ENCODE measurements at places on chromosomes 2 and 18.
A peak's percentile ranks its signal among the peaks of the same experiment; 100 is the strongest.

- peak; percentile 22 for DNase-seq
Observed at GRCh38 chr18:63421514-63421913, 762 bp downstream of the VPS4B start.

GRCh38 chr18:46276748-46277147 lies 172.6 kb downstream of the HAUS1 start:
- DNase-seq: no peak

DNA sequence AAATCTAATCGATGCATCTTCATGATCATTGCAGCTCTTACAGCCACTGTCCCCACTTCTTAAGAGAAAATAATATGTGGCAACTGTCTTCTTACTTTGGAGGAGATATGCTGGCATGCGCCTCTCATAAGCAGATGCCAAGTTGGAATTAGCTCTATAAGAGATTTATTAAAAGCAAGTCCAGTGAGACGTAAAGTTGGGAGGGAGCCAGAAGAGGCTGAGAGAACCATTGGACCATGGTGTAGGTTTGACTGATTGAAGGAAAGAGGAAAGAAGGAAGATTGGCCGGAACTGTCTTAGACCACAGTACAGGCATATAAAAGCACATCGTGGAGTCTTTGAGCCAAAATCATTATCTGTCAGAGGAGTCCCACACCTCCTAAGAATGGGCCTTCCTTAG lies 265.7 kb upstream of the ZC3H15 start:
- DNase-seq: no peak

GRCh38 chr2:127770973-127771735 lies 39.8 kb downstream of the WDR33 start:
- peak; percentile 90 for DNase-seq

DNA sequence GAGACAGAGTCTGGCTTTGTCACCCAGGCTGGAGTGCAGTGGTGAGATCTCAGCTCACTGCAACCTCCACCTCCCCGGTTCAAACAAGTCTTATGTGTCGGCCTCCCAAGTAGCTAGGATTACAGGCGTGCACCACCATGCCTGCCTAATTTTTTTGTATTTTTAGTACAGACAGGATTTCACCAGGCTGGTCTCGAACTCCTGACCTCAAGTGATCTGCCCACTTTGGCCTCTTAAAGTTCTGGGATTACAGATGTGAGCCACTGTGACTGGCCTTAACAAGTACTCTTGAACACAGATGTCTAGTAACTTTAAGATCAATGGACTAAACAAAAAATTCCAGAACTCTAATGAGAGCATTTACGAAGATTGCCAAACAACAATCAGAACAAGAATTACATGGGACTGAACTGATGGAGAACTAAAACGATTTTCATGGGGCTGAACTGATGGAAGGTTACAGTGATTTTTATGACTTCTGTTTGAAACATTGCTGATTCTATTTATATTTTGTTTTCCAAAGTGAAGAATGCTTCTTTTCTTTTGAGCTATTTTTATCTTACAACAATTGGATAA lies 46.5 kb upstream of the ST3GAL5 start:
- DNase-seq: no peak

DNA sequence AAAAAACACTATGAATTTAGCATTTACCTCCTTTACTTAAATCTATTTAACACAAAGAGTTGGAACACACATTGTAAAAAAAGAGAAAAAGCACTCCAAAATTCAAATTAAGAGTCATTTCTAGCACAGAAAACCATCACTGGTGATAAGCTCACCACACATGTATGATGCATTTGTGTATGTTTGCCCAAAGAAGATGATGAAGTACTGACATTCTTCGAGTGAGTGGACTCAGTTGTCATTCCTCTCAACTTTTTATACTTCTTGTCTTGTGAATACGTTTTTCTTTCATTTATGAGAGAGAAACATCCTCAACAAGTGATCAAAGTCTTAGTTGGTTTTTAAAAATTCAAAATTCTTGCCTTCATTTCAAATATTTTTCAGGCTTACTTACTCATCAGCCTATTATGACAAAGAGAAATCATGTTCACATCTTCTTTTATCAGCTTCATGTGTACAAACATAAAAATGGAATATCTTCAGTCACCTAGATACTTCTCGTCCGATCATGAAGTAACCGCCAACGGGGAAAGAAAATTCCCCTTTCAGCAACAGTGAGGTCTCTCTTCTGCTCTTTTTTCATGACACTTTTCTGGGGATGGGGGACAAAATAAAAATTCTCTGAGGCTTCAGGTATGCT lies 1.5 kb downstream of the DSEL start:
- DNase-seq: no peak

DNA sequence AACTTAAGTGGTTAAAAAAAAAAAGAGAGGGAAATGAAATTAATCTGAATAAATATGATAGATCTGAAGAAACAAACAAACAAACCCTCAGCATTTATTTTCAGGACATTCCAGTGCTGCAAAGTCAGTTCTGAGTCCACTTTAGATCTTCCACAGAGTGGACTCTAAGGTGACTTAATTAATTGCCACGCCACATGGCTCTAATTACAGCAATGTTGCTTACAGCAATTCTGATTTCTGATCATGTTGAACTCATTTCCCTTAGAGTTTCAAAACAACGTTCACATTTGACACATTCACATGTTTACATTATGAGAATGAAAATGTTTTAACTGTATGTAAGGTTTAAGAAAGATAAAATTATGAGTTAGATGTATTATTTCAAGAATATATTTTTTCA lies 38.6 kb upstream of the RASGRP3 start:
- no peak for DNase-seq

GRCh38 chr2:241110089-241110606 lies 8.1 kb upstream of the MTERF4 start:
- DNase-seq: no peak

- no peak for DNase-seq
Observed at GRCh38 chr2:168143813-168144212, 103.6 kb downstream of the STK39 start.

GRCh38 chr2:74742471-74742870 lies 88.4 kb downstream of the SEMA4F start:
- peak; percentile 15 for DNase-seq

DNA sequence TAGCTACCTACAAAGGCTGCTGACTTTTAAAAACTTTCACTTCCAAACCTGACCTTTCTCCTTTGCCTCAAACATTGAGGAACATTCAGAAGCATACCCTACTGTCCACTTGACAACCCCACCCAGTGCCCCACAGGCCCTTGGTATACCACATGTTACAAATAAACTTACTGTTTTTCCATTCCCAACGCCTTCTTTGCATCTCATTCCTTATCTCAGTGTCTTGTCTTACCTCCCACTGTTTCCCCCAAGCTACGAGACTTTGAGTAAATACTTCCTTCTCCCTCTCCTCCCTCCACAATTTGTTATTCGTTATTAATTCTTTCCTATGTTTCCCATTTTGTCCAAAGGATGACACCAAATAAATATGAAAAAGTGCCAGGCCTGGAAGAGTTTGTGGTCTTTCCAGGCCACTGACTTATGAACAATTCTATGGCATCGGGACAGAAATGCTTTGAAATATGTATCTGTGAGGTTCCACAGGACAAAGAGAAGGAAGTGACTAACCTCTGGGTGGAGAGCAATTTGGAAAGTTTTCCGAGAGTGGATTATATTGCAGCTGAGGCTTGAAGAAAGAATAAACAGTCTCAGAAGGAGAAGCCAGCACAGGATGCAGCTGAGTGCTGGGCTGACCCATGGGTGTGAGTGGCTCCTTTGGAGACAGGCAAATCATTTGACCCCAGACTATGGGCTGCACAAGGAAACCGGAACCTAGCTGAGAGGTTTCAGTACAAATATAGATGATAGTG lies 409.0 kb downstream of the LPIN1 start:
- DNase-seq: peak; percentile 86

- DNase-seq: no peak
Observed at GRCh38 chr2:98393354-98393753, 47.1 kb downstream of the CNGA3 start.

DNA sequence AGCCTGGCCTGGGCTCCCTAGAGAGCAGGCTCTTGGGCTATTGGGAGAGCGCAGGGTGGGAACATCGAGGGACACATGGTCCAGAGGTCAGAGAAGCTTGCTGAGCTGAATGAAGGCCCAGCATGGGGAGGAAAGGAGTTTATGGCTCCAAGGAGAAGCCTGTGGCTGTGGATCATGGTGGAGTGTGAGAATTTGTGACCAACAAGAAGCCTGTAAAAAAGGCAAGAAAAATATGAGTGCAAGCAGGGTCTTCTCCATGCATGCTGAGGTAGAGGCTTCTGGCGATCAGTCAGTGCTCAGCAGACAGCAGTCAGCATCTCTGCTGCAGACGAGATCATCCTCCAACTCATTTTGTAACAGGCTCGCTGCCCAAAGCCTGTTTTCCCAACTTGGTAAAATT lies 1.3 kb upstream of the SCYGR3 start:
- no peak for DNase-seq

- DNase-seq: peak; percentile 32
Observed at GRCh38 chr2:215607766-215608165, 171.9 kb upstream of the FN1 start.

GRCh38 chr2:22885245-22885644 lies 499.7 kb upstream of the KLHL29 start:
- DNase-seq: no peak

- DNase-seq: no peak
Observed at GRCh38 chr2:241796209-241796608, 12.8 kb upstream of the NEU4 start.

- no peak for DNase-seq
Observed at GRCh38 chr2:120177001-120177621, 46.1 kb downstream of the TMEM185B start.

- DNase-seq: no peak
Observed at GRCh38 chr18:35589546-35589945, 8.0 kb downstream of the GALNT1 start.

- peak; percentile 22 for DNase-seq
Observed at GRCh38 chr2:101951296-101951695, 40.5 kb upstream of the IL1R2 start.

DNA sequence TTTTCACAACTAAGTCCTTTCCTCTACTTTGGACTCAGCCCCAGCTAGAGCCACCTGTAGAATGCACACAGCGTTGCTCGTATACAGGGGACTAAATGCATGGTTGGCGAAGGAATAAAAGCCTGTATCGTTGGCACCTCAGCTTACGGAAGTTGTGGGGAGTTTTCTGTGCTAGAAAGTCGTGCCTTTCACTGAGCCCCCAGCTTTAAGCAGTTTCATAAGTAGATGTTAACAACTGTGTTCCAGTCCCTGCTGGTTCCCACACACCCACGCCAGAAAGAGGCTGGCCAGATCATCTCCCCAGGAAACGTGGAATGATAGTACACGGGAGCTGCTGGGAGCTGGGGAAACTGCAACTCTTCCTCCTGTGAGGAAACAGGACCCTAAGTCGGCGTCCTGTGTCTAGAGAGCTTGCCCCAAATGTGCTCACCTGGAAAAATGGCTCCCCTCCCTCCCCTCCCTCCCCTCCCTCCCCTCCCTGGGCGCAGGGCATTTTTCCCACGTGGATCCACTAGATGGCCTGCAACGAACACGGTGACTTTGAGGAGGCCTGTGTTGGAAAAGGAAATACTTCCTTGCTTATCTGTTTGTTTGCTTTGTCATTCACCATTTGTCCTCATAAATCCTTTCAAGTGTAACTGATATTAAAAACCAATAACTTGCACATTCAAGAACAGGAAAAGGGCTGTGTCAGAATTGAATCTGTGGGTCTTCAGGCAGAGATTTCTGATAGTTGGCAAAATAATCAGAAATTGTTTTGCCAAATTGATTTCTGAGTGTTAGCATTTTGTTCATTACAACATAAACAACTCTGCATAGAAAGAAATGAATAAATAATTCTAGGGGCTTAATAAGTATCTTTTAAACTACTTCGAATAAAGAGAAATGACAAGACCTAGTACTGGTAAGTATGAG lies 43.9 kb upstream of the RFX8 start:
- DNase-seq: peak; percentile 74

DNA sequence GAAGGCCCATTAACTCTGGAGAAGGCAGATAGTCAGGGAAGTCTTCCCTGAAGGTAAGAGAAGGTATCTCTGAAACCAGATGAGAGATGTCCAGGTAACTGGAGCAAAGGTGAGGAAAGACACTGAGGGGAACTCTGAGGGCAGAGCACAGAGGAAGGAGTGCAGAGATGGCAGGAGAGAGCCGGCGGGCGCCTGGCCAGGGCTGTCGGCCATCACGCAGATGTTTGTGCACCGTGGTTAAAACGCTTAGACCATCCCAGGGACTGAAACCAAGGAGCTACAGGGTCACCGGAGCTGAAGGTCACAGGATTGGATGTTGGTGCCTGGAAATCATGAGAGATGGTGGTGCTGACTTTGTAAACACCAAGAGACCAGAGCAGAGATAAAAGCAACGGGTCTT lies 55.4 kb downstream of the LAMA1 start:
- DNase-seq: no peak

DNA sequence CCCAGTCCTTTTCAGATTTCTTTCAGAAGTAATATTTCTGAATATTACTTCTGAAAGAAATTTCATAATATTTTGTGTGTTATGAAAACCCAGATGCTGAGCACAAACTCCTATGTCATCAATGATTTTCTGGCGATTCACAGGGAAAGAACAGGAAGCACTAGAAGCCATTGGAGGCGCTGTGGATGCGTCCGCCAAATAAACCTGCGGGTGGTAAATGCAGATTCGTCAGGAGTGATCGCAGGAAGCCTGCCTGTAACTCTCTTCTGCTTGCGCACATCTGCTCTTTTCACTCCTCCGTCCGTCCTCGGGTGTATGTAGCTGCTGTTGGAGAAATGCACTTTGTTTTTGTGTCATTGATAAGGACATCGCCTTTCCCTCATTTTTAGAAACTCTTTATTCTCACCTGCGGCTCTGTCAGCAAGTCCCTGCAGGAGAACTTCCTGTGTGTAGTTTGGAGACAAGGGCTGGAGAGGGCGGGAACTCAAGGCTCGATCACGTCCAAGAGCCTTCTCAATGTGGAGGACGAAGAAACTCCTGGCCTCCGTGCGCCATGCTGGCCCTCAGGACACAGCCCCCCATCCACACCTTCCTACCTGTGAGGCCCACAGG lies 483.8 kb downstream of the GALR1 start:
- no peak for DNase-seq

GRCh38 chr18:74266161-74266560 lies 25.6 kb downstream of the CYB5A start:
- no peak for DNase-seq

DNA sequence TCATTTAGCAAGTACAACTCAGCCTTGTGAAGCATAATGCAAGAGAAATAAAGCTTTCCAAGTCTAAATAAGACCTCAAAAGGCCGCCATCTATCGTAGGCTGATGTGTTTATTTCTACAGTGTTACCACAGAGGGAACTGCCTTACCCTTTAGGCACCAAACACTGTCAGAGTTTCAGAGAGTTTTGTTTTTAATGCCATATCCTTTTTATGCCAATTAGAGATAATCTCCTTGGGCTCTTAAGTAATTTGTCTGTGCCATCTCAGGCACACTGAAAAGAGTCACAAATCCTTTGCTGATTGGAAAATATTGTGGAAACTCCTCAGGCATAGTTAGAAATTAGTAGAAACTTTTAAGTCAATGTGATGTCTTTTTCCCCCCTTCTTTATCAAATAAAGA lies 797.1 kb downstream of the SLC4A3 start:
- DNase-seq: no peak

- DNase-seq: no peak
Observed at GRCh38 chr18:13987956-13988355, 72.6 kb upstream of the MC2R start.

All from cardiac fibroblast (primary cell).